ENCODE measurements at places on chromosomes 1 and 21.

DNA sequence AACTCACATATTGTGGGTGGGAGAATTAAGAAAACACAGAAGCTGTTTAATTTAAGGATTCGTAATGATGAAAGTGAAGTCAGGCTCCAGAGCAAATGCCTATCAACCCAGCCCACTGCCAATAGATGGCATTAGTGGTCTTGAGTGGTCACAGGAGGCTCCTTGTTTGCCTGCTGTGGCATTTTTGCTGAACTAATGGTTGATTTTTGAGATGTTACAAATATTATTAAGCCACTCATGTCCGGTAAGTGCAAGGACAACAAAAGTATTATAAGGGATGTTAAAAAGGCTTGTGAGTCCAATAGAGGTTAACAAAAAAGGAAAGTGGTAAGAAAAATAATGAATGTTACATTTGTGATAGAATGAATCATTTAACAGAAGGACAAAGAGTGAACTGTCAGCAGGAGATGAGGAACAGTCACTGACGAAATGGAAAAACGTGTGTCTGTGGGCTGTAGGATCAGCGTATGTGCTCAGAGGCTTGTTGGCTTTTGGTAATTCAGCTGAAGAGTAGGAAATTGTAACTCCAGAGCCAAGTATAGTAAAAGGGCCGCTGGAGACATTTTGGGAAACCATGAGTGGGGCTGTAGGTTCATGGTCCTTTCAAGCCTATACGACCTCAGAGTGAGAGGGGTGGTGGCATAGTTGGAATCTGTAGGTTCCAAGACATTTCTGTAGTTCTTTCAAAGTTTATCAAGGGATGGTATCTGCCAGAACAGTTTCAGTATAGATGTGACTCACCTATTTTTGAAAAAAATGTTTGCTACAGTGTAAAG, 11.2 kb downstream of the SFT2D2 start:
- DNase-seq, result no peak

- no peak for DNase-seq
Observed at GRCh38 chr1:212612041-212612961, 3.7 kb downstream of the ATF3 start.

DNA sequence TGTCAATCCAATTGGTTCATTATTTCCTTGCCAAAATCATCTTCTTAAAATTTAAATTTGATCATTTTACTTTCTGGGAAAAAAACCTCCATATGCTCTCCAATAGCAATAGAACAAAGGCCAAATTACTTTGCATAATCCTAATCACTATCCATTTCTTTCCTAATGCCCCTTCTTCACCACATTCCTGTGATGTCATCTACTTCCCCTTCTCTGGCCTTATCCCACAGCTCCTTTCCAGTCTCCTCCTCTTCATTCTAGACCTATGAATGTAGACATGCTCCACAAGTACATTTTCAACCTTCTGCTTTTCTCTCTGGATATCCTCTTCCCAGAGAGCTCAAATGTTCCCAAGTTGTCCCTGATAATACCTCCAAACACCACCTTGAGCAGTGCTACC, 216.6 kb downstream of the MRPL39 start:
- DNase-seq, result no peak

- peak; percentile 41 for DNase-seq
Observed at GRCh38 chr1:100348549-100349144, 3.7 kb upstream of the CDC14A start.

DNA sequence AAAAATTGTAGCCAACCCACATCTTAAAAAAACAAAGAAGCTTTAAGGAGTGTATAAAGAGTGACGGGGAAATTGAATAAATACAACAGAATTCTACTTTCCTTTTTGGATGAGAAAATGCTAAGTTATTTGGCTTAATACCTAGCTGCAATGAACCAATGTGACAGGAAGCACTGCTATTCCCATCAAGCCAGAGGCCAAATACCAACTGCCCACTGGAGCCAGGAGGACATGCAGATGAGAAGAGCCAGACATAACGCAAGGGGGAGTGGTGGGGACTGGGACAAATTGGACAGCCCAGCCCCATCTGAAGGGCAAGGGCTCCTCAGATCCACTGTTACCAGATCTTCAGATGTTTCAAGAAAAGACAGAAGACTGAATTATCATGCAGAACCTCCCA, 25.7 kb downstream of the DNAJC11 start:
- no peak for DNase-seq

DNA sequence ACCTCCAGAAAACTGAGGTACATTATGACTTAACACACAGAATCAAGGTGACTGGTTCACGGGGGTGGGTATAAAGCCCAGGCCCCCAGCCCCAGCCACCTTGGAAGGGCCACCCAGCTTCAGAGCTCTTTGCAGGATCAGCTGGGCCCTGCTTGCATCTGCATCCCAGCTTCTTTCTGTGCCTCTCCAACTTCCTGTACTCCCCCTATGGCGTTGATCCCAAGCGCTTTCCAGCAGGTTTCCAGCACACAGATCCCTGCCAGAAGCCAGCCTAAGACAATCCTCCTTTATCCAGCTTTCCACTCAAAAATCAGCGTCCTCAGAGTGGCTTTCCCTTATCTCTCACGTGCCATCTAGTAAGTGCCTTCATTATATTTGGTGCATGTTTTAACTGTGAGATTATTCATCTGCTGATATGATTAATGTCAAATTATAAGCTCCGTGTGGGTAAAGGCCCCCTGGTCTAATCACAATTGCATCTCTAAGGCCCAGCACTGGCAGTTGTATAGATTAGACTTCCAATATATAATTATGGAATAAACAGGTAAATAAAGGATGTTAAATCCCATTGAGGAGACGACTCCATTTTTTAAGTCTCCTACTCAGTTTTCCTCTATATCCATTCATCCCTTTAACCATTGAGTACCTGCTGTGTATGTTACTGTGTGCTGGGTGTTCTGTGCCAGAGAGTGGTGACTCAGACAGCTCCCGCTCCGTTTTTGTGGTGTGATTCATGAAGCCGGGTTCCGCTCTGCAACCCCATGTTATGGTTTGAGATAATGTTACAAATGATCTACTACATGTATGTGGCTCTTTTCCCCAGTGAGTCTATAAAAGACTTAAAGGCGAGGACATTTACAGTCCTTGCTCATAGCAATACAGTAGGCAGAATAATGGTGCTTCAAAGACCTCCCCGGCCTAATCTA, 387.6 kb downstream of the PCP4 start:
- no peak for DNase-seq

DNA sequence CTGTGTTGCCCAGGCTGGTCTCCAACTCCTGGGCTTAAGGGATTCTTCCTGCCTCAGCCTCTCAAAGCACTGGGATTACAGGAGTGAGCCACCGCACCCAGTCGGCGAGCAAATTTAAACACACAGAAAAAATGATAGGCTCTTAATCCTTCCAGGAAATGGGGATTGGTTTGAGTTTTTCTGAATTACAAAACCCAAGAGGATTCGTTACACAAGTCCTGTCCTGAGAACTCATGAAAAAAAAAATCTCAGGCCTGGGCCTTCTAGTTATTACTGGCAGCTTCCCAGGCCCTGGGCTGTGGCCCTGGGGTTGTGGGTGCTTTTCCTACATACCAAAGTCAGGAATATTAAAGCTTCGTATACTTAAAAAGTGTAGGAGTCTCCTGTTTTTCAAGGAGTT, 6.3 kb upstream of the IFNGR2 start:
- DNase-seq, result no peak

DNA sequence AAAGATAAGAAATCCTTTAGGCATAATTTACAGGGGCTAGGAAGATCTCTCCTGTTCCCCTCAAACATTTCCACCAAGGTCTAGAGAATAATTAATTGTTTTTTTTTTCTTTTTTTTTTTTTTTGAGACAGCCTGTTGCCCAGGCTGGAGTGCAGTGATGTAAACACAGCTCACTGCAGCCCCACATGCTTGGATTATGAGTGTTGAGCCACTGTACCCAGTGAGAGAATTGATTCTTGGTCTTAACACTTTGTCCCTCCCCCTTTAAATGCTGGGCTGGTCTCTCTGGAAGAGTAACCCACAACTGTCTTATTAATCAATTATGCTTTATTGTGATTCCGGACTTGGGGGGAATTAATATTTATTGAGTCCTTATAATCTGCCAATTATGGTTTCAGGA, 33.4 kb downstream of the ATF3 start:
- no peak for DNase-seq

All from hematopoietic multipotent progenitor cell treated with erythropoietin and hydrocortisone succinate and interleukin-3 and kit ligand, for 6 days (in vitro differentiated cells).